ENCODE measurements at places on chromosomes 4 and X.

- no peak for DNase-seq
Observed at GRCh38 chr4:18021470-18021719, 160 bp downstream of the LCORL start.

DNA sequence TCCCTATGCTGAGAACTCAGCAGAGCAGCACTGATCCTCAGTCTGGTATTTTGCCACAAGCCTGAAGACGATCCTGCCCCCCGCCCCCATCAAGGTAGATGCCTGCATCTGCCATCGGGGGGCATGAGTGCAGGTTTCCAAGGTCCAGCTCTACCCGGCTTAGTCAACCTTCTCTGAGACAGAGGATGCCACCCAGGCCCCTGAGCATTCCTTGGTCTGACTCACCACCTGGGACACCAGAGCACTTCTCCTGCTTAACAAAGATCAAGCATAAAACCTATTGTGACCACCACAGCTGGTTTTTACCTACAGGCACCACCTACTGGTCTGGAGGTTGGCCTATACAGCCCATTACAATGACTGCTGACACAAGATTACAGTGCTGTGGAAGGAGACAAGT, 1168.1 kb downstream of the PCDH19 start:
- DNase-seq: no peak

DNA sequence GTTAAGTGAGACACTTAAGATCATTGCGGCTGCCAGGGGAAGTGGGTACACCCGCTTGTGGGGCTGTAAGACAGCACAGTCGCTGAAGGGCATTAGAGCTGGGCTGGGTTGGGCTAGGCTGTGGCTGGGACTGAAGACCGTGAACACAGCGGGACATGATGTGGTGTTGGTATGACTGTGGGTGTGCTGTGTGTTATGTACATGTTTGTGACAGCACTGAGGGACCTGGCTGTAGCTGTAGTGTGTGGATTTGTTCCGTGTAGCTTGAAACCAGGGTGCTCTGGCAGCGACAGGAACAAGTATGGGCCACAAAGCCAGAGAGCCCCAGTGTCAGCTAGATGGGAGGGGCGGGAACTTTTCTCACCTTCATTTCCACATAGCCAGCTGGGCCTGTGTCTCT, 82.1 kb downstream of the NHSL2 start:
- DNase-seq: no peak

DNA sequence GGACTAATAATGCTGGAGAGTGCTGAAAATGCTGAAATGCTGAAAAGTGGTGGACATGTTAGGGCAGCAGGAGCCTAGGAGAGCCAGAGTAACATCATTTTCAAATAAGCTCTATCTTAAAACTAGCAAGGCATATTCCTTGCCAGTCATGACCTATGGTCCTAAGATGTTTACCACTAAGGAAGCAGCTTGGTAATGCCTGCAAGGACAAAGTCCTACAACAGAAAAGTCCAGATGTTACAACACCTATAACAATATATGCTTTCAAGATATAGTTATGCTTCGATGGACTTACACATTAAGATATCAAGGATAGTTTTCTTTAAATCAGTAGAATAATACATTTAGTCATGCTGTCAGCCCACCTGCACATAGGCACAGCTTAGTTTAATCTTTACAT, 4.5 kb upstream of the ADH4 start:
- no peak for DNase-seq

- no peak for DNase-seq
Observed at GRCh38 chr4:67587156-67587555, 28.6 kb downstream of the STAP1 start.

- no peak for DNase-seq
Observed at GRCh38 chr4:76752861-76753501, 145.0 kb downstream of the SOWAHB start.

DNA sequence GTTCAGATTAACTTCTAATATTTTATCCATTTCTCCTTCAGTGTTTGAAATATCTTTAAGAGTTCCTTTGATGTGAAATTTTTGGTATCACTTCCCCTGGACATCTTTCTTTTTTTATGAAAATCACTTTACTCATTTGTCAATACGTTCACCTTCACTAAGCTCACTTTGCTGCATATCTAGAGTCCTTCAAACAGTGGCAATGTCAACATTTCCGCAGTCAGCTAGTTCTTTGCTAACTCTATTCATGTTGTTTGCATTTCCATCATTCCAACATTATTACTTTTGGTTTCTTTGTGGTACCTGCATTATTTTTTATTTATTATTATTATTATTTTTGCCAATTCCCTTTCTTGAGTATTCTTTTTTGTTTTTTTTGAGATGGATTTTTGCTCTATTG, 203.0 kb downstream of the GPAT3 start:
- DNase-seq: no peak

DNA sequence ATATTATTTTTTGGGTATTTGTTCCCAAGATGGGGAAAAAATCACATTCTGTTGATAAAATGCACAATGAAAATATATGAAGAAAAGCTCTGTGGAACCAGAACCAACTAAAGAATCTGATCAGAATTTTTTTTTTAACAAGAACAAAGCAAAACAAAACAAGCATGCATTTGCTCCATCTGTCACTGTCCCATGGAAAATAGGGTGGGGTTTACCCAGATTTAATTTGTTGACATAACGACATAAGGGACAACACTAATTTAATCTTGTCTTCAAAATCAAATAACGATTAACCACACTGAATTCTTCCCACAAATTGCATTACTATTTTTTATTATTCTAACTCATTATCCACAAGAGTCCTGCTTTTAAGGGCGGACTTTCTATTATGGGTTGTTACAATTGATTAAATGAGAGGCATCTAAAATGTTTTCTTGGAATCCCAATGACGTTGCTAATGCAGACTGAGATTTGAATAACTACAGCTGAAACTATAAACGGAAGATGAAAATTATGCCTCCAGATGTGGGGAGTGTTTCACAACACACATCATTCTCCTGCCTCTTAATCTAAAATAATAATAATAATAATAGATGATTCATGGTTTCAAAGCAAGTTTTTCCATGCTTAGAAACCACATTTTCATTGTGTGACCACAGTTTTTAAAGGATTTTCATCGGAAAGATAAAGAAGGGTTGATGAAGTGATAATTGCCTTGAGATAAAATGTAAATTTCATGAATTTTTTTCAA, 307.0 kb upstream of the CPEB2 start:
- DNase-seq: no peak

- DNase-seq: no peak
Observed at GRCh38 chrX:574830-575229, 55.8 kb upstream of the SHOX start.

- DNase-seq: no peak
Observed at GRCh38 chr4:25154594-25155265, 5.5 kb downstream of the SEPSECS start.

DNA sequence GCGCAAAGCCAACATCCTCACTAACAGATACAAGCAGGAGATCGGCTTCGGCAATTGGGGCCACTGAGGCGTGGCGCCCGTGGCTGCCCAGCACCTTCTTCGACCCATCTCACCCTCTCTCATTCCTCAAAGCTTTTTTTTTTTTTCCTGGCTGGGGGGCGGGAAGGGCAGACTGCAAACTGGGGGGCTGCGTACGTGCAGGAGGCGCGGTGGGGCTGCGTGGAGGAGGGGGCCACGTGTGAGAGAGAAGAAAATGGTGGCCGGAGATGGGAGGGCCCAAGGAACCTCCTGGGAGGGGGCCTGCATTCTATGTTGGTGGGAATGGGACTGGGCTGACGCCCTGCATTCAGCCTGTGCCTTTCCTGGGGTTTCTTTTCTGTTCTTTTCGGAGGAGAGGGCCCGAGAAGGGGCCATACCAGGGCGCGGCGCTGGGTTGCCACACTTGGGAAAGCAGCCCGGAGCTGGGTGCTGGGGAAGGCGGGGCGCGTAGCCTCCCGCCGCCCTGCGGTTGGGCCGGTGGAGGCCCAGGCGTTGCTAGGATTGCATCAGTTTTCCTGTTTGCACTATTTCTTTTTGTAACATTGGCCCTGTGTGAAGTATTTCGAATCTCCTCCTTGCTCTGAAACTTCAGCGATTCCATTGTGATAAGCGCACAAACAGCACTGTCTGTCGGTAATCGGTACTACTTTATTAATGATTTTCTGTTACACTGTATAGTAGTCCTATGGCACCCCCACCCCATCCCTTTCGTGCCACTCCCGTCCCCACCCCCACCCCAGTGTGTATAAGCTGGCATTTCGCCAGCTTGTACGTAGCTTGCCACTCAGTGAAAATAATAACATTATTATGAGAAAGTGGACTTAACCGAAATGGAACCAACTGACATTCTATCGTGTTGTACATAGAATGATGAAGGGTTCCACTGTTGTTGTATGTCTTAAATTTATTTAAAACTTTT, 4.5 kb downstream of the MID1IP1 start:
- no peak for DNase-seq

DNA sequence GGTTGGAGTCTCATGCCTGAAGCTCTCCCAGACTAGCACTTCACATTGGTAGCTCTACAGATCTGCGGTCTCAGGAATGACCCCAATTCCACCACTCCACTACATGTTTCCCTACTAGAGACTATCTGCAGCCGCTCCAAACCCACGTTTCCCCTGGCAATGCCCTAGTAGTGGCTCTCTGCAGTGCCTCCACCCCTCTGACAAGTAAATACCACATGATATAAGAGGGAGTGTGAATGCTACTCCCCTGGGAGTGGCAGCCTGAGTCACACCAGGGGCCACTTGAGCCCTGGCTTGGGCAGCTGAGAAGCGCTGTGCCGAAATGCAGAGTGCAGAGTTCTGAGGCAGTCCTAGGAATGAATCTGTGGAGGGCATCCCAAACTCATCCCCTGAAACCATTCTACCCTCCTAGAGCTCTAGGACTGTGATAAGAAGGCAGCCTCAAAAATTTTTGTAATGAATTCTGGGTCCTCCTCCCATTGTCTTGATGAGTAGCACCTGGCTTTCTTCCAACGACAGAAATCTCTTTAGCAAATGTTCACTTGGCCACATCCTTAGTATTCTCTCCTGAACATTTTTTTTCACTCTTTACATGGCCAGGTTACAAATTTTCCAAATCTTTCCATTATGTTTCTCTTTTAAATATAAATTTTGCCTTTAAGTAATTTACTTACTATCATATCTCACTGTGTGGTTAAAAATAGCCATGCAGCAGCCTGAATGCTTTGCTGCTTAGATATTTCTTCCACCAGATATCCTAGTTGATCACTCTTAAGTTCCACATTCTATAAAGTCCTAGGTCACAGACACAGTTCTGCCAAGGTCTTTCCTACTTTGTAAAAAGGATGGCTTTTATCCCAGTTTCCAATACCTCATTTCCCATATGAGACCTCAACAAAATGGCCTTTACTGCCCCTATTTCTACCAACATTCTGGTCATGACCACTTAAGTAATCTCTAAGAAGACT, 160.2 kb upstream of the CPEB2 start:
- no peak for DNase-seq

DNA sequence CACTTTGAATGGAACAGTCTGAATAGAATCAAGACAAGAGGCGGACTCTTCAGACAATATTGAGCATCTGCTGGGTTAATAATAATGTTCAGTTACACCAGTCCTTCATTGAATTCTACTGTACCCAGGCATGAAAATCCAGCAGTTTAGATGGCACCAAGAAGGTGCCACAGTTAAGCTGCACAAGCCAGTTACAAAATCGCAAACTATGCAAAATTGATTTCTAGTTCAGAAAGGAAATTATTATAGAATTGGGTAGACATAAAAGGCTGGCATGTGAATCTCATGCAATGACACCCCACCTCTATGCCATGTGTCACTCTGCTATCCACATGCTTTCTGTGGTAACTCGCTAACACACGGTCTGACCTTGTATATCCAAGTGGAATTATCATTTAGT, 105.8 kb upstream of the VCX3A start:
- DNase-seq: no peak

DNA sequence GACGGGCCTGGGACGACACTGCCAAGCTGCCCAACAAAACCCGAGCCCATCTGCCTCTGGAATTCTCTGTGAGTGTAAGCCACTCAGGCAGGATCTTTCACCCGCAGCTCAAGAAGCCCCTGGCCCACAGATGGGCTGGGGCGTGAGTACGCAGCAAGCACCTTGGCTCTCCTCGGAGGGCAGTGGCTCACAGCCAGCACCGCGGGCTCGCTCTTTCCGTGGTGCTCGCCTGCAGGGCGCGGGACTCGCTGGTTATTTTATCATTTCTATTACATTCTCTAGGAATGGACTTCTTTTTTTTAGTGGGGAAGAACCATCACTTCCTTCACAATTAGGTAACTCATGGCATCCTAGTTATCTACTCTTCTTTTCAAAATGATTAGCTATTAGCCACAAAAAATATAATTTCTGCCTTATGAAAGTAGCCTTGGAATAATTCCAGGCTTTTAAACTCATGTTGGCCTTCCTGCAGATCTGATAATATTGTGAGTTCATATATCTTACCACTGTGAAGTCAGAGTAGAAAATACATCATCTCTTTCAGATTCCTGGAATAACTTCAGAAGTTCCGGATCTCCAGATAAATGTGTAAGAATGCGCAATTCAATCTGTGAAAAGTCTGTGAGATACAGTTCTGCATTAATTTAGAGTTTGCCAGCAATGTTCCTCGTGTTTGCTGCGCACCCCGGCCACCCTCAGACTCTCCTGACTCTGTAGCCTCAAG, 68.6 kb downstream of the NAT8L start:
- DNase-seq: no peak

DNA sequence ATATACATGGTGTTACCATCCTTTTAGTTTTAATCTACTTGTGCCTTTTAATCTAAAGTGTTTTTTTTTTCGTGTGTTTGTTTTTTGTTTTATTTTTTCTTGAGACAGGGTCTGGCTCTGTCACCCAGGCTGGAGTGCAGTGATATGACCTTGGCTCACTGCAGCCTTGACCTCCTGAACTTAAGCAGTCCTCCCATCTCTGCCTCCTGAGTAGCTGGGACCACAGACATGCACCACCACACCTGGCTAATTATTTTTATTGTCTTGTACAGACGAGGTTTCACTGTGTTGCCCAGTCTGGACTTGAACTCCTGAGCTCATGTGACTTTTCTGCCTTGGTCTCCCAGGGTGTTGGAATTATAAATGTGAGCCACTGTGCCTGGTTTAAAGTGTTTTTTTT, 33.1 kb downstream of the BMP2K start:
- no peak for DNase-seq

DNA sequence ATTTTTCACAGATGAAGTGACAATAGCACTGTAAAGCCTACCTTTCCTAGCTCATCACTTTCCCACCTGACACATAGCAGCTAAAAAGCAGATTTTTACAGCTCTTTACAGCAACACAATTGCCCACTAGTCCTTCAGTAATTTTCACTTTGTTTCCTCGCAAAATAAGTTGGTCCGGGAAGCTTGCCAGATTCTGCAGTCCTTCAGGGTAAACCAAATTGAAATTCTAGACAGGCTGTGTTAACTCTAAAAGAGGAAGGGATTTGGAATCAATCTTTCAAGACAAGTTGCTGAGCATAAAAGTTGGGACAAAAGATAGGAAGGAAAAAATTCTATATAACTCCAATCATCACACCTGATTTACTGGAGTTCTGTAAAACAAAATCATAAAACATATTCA, 8.7 kb downstream of the C1QTNF7 start:
- no peak for DNase-seq

GRCh38 chrX:7045238-7045955, 102.1 kb upstream of the STS start:
- no peak for DNase-seq

Measured in vagina (tissue), 2 donors.